ENCODE measurements at places on chromosomes 1 and 21.

DNA sequence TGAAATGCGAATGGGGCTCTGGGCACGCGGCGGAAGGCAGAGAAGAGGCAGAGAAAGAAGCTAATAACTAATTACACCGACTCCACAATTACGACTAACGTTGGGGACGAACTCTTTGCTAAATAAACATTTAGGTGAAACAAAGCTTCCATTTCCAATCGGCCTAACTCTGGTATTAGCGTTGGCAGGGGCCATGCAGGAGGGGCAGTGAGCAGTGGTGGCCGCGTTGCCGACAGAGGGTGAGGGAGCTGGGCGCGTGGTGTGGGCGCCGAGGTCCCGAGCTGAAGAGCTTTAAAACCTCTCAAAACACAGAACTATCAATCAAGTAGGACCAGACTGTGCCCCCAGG, 553 bp upstream of the NDUFV3 start:
- DNase-seq: no peak

DNA sequence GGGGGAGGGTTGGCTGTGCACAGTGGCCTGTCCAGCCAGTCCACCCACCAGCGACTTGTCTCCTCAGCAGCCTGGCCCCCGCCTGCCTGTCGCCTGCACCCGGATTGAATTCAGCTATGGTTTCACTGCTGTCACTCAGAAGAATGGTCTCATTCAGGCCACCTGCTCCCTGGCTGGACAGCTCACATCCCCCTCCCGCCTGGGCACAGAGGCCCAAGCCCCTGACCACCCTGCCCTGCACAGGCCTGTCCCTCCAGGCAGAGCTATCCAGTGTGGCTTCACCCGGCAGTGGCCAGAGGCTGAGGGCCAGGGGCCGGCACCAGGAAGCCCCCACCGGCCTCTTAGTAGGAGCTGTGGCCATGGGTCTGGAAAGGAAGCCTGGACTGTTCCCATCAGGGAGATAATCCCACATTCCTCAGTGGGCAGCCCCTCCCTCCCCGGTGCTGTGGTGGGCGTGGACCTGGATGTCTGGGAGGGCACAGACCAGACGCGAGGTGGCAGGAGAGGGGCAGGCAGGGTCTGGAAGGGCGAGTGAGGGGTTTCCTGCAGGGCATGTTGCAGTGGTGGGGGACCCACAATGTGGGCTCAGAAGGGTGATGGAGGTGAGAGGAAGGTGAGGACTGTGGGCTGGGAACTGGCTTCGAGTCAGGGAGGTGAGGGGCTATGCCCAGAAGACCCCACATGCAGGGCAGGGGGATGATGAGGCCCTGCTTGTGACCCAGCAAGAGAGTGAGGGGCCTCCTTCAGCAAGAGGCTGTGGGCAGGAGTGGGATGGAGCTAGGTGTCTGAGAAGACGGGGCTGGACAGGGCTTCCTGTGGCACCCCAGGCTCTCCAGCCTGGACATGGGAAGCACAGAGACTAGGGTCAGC, 30.4 kb downstream of the WNT9A start:
- DNase-seq: peak; percentile 89

DNA sequence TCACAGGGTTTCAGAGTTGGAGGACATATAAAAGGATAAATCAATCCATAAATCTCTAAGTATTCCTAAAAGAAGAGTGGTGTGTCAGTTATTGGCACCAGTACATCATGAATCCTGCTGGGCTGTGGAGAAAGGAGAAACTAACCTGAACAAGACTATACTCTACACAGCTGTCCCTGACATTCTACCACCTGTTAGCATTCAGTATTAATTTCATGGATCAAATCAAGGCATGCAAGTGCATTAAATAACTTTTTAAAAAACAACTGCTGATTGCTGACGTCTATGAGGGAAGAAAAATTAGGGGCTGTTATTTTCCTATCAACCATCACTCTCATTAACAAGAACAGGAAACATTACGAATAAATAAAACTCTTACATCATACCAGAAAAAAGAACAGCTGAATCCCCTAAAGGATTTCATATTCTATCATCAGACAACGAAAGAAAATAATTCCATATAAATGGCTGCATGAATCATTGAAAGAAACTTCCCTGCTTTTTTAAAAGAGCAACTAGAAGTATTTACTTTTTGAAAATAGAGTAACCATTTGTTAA, 121.7 kb downstream of the ATF6 start:
- DNase-seq: no peak

- no peak for DNase-seq
These were observed 20.0 kb upstream of the ITLN1 start for GRCh38 chr1:160904783-160905616.

DNA sequence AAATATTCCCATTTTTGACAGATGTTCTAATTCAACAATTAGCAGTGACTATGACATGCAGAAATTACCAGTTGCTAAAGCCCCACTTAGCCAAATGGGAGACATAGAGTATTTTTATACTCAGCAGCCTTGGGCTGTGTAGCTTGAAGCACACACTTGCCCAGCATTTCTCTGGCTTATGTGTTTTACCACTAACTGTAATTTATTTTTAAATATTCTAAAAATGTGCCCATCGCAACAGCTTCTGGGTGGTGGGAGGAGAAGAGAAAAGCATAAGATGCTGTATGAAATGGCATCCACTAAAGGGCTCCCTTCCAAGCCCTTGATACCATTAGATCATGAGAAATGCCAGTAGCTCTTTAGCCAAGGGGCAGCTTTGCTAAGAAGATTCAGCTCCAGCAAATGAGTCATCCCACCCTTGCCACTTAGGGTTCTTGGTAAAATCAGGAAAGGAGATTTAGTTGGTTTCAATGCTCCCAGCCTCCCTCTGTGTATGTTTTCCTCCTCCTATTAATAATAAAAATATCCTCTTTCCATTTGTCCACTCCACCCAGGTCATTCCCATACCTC, 462.7 kb upstream of the DEPDC1 start:
- DNase-seq: no peak

DNA sequence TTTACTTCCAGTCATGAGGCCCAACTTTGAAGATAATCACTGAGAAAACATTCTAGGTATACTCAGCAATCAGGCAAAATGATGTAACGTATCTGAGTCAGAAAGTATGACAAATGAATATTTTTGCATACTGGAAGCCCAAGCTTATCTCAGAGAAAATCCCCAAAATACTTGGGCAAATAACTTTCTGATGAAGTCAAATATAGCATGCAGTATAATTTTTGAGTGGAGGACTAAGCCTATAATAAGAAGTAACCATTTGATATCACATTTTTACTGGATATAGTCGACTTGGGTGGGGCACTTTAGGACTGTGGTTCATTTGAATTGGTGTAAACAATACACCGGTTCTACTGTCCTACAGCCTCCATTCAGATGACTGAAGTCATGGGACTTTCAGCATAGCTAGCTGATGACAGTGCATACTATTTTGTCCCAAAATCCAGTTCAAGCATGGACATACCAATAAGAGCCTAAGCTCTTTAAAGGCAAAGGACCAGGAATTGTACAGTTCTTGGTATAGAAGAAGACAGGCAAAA, 2.3 kb upstream of the GADD45A start:
- DNase-seq: no peak

DNA sequence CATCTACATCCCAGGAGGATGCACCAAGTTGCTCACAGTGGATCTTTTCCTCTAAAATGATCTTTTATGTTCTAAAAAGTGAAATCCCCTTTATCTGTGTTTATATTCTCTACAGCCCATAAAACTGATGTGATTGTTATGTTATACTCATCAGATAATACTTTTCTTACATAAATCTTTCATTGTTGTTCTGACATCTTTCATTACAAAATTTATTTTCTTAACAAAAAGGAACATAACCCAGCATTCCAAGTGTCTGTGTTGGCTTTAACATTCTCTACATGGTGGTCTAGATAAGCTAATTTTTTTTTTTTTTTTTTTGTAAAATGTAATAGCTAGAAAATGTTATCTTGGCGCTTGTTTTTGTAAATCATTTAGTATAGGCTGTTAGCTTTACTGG, 8.3 kb upstream of the CACYBP start:
- no peak for DNase-seq

DNA sequence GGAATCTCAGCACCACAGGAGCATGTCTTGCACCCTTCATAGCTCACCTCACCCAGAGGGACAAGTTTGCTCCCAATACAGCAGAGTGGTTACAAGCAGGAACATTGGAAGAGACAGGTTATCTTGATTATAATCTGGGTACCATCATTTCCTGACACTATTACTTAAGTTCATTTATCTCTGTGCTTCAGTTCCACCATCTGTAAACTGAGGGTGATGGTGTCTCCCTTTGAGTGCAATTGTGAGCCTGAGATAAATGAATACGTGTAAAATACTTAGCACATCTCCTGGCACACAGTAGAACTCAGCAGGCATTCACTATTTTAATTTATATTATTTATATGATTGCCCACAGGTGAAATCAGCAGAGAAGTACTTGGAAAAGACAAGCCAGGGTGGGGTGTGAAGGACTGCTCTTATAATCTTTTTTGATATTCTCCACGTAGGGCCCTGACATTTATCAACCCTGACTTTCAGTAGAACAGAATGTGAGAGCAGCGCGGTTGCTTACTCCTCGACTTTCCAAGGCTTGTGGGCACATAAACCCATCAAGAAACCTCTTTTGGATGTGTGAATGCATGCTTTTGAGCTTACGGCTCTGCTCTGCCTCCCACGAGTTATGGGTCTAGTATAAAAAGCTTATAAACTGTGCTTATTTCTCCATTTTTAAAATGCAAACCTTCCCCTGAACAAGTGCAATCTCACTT, 34.9 kb downstream of the DUSP10 start:
- peak; percentile 29 for DNase-seq

- DNase-seq: no peak
These were observed 38.8 kb downstream of the WNT4 start for GRCh38 chr1:22104094-22104493.

- no peak for DNase-seq
These were observed 50.3 kb upstream of the COA6 start for GRCh38 chr1:234322979-234323378.

GRCh38 chr1:226626577-226626956, 78.0 kb downstream of the STUM start:
- DNase-seq: peak; percentile 63

- no peak for DNase-seq
These were observed 48.2 kb downstream of the SPSB1 start for GRCh38 chr1:9340864-9341263.

DNA sequence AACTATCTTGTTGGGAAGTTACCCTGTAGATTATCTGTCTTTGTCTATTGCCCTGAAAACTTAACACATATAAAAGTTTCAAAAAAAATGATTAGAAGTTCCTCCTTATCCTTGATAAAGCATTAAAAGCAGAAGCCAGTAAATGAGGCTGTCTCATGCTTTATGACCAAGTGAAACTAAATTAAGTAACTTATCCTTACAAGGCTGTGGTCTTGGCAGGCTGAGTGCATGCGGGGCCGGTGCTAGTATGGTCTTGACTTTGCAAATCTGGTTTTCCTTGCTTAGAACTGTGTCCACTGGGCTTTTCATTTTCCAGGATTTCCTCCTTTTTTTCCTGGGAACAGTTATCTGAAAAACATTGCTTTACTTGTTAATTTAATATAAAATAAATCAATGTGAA, 43.1 kb downstream of the PCNX2 start:
- no peak for DNase-seq

DNA sequence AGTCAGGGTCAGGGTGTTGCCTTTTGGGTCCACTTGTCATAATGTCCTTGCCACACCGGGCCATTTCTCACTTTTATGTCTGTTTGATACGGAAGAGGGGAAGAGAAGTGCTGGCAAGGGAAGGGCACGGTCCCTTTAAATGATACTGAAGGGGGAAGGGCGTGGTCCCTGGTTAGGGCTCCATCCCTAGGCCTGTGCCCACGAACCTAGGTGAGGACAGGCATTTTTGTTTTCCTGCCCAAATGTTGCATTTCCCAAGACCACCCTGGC, 25.2 kb downstream of the B3GALT5 start:
- DNase-seq: no peak

GRCh38 chr1:151828921-151829320, 2.7 kb downstream of the RORC start:
- no peak for DNase-seq

- DNase-seq: no peak
These were observed 6.2 kb downstream of the NECTIN4 start for GRCh38 chr1:161082996-161083747.

DNA sequence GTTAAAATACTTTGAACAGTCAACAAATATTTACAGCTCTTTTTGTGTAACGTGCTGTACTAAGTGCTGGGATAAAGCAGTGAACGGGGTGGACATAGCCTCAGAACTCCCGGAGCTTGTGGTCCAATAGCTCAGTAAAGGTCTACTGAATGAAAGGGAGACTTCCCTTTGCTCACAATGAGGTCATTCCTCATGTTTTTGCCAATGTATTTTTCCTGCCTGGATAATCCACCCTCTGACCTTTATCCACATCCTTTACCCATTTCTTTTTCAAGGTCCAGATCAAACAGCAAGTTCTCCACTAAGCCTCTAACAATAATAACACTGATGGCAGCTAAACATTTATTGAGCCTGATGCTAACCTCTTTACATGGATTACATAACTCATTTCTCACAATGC, 55.9 kb downstream of the LEPR start:
- no peak for DNase-seq

DNA sequence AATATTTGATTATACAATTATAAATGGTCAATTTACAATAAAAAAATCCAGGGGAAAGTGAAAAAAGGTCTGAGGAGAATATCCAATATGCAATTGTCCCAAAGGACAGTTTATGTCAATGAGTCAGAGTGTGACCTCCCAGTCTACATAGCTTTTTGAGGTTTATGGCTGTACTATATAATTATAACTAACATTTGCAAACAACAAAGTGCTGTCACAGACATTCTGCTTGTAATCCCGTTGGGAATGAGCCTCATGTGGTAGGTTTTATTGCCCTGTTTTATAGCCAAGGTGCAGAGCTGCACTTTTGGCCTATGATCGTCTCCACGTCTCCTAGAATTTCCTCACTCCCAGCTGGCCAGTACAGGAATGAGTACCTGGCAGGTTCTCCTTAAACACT, 103.8 kb downstream of the ADSS2 start:
- DNase-seq: no peak

- no peak for DNase-seq
These were observed 9.5 kb downstream of the SCCPDH start for GRCh38 chr1:246733704-246734103.

GRCh38 chr1:182649041-182649440, 35.3 kb downstream of the RGS8 start:
- DNase-seq: no peak

GRCh38 chr1:22772014-22772413, 61.4 kb downstream of the EPHB2 start:
- peak; percentile 83 for DNase-seq

- peak; percentile 36 for DNase-seq
These were observed 48.0 kb downstream of the TOR3A start for GRCh38 chr1:179129702-179130473.

GRCh38 chr1:157111396-157112165, 12.0 kb upstream of the ETV3L start:
- DNase-seq: no peak

GRCh38 chr1:203520315-203520714, 26.4 kb downstream of the OPTC start:
- DNase-seq: no peak

DNA sequence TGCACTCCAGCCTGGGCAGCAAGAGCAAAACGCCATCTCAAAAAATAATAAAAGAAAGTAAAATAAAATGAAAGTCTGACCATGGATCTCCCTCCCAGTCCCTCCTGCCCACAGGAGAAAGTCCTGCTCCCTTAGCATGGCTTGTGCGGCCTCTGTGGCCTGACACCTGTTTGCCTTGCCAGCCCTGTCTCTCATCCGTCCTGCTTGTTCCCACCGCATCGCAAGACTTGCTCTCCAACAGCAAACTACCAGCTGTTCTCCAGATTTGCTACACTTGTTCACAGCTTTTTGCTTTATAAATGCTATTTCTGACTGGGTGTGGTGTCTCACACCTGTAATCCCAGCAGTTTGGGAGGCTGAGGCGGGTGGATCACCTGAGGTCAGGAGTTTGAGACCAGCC, 2.7 kb downstream of the ETV3L start:
- no peak for DNase-seq

All from globus pallidus (tissue), 1 donor.